A549 treated with DMSO at 1 μM for 4 hours (cell line): ENCODE measurements at places on chromosomes 1 and 21. TPM values are rescaled to one million over a fixed set of nuclear protein-coding genes. Genes with fewer than 3 reads are reported as not detected.

The IVL gene
- total RNA-seq: 0.04 to 0.07 TPM in 2 of 5 replicates, not detected in the others

The L1TD1 gene
- total RNA-seq: not detected in 5 replicates

The TNFRSF4 gene
- total RNA-seq: 0.17 TPM in 1 of 5 replicates, not detected in the others

The SMG7 gene
- total RNA-seq: 38.6 to 48.3 TPM (median 43.5 TPM) in 5 replicates

The OR10J1 gene
- not detected in 5 replicates for total RNA-seq

The SLAMF6 gene
- total RNA-seq: not detected in 5 replicates

The TCEANC2 gene
- 1.6 to 4.0 TPM (median 3.1 TPM) in 5 replicates for total RNA-seq

The TRIM45 gene
- 1.1 to 1.5 TPM (median 1.3 TPM) in 5 replicates for total RNA-seq

The AUNIP gene
- total RNA-seq: 6.0 to 8.5 TPM (median 6.3 TPM) in 5 replicates

The PRELP gene
- total RNA-seq: 0.02 TPM in 2 of 5 replicates, not detected in the others

The SELL gene
- 0.10 to 0.34 TPM (median 0.26 TPM) in 5 replicates for total RNA-seq

The RPF1 gene
- total RNA-seq: 30.6 to 36.4 TPM (median 31.5 TPM) in 5 replicates

The NCF2 gene
- total RNA-seq: 2.3 to 5.0 TPM (median 3.5 TPM) in 5 replicates

The NR1I3 gene
- 0.21 TPM in 1 of 5 replicates, not detected in the others for total RNA-seq

The FAM72A gene
- total RNA-seq: 9.0 to 13.7 TPM (median 12.6 TPM) in 5 replicates

The FAM72D gene
- 5.3 to 7.8 TPM (median 7.0 TPM) in 5 replicates for total RNA-seq

The OR2G6 gene
- not detected in 5 replicates for total RNA-seq

The COL9A2 gene
- 0.14 to 0.49 TPM (median 0.19 TPM) in 5 replicates for total RNA-seq
